ENCODE measurements at places on chromosomes 11 and 22. TPM values are rescaled to one million over a fixed set of nuclear protein-coding genes. Genes with fewer than 3 reads are reported as not detected.
A peak's percentile ranks its signal among the peaks of the same experiment; 100 is the strongest.

OPCML gene
- total RNA-seq, result not detected

MMP7 gene
- total RNA-seq, result not detected

CEND1 gene
- total RNA-seq, result not detected

OR4A16 gene
- total RNA-seq, result not detected

FXYD2 gene
- not detected for total RNA-seq

GRCh38 chr11:17839450-17839849 is 104.9 kb downstream of the KCNC1 start:
- H3K4me1 ChIP-seq, result peaks cover 9% of the 10 kb centered on the region
- no peaks in the 10 kb centered on the region for H3K36me3 ChIP-seq
- DNase-seq, result no peak
- no peak overlapping the region for H3K4me3 ChIP-seq
- H3K27ac ChIP-seq, result no peak overlapping the region

DNA sequence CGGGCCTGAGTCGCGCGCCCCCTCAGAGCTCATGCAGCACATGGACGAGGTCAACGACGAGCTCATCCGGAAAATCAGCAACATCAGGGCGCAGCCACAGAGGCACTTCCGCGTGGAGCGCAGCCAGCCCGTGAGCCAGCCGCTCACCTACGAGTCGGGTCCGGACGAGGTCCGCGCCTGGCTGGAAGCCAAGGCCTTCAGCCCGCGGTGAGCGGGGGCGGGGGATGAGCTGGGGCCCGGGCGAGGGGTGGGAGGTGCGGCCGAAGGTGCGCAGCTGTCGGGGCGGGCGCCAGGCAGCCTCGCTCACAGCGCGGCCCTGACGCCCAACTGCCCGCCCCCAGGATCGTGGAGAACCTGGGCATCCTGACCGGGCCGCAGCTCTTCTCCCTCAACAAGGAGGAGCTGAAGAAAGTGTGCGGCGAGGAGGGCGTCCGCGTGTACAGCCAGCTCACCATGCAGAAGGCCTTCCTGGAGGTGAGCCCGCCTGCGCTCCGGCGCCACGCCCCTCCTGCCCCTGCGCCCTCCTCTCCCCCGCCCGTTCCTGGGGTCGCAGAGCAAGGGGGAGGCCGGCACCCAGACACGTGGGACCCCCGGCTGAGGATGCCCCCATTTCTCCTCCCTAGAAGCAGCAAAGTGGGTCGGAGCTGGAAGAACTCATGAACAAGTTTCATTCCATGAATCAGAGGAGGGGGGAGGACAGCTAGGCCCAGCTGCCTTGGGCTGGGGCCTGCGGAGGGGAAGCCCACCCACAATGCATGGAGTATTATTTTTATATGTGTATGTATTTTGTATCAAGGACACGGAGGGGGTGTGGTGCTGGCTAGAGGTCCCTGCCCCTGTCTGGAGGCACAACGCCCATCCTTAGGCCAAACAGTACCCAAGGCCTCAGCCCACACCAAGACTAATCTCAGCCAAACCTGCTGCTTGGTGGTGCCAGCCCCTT is 20.5 kb downstream of the EPS8L2 start:
- H3K4me3 ChIP-seq, result peak overlapping the region; percentile 50
- H3K27me3 ChIP-seq, result no peaks in the 10 kb centered on the region
- DNase-seq, result peak; percentile 90
- peak overlapping the region; percentile 43 for H3K27ac ChIP-seq
- H3K36me3 ChIP-seq, result peaks cover 39% of the 10 kb centered on the region

GRCh38 chr11:113994077-113994954 is 19.4 kb downstream of the HTR3A start:
- no peaks in the 10 kb centered on the region for H3K36me3 ChIP-seq
- peak; percentile 36 for DNase-seq
- H3K4me3 ChIP-seq, result no peak overlapping the region
- no peak overlapping the region for H3K27ac ChIP-seq
- peaks cover 74% of the 10 kb centered on the region for H3K27me3 ChIP-seq
- no peaks in the 10 kb centered on the region for H3K4me1 ChIP-seq

DNA sequence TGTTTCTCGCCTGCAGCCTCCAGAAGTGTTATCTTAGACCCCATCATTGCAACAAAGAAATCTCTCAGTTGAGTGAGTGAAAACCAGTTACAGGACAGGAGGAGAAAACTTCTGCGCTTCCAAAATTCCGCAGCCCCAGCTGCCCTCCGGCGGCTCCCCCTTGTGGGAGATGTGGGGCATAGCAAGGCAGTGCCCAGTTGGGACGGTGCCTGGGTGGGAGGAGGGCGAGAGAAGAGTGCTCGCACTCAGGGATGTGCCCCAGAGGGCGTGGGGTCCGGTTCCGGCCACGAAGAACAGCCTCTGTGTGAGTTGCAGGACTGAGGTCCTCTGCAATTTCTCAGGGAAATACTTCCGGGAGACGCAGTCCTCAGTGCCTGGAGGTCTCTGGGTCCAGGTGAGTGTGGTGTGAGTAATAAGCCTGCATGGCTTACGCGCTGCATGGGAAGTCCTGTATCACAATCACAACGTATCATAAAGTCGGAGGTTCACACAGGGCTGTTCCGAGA is 87.0 kb upstream of the BLID start:
- H3K27ac ChIP-seq, result no peak overlapping the region
- H3K36me3 ChIP-seq, result peaks cover 21% of the 10 kb centered on the region
- H3K27me3 ChIP-seq, result no peaks in the 10 kb centered on the region
- DNase-seq, result peak; percentile 81
- peak overlapping the region; percentile 43 for H3K4me3 ChIP-seq

DNA sequence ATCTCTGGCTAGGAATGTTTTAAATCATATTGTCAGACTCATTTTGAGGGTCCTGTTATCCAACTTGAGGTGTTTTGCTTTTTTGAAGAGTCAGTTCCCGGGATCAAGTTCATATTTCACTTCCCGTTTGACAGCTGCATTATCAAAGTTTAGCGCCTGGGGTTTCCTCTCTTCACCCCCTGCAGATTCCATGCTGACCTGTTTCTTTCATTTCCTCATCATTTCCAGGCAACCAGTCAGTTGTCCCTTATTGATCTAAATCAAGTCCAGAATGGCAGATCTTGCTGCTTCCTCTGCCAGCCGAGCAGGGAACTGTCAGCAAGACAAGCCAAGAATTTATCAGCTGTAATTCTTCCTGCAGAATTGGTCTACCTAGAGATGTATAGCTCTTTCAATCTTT is 197.6 kb upstream of the SYN3 start:
- H3K27me3 ChIP-seq, result no peaks in the 10 kb centered on the region
- H3K4me3 ChIP-seq, result no peak overlapping the region
- no peak for DNase-seq
- no peaks in the 10 kb centered on the region for H3K4me1 ChIP-seq
- no peaks in the 10 kb centered on the region for H3K36me3 ChIP-seq
- H3K27ac ChIP-seq, result no peak overlapping the region

GRCh38 chr11:59281177-59281576 is 68.5 kb upstream of the MPEG1 start:
- no peak overlapping the region for H3K4me3 ChIP-seq
- no peaks in the 10 kb centered on the region for H3K36me3 ChIP-seq
- no peak for DNase-seq
- H3K27me3 ChIP-seq, result peaks cover 16% of the 10 kb centered on the region

DNA sequence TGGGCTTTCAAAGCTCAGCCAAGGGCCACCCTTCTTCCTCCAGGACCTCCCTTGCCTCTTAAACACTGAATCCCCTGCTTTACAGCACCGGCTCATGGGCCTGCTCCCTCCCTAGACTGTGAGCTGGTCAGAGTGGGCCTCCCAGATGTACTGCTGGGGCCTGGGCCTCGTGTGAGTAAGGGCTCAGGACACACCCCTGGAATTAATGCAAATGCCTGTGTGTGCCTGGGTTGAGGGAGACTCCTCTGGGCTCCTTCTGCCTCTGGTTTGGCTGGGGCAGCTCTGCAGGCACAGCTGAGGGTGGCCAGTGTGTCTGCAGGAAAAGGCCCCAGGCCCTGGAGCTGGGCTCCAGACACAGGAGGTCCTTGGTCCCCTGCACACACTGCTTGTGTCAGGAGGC is 24.2 kb downstream of the ALX4 start:
- peaks cover 10% of the 10 kb centered on the region for H3K4me1 ChIP-seq
- no peak overlapping the region for H3K4me3 ChIP-seq
- DNase-seq, result no peak
- H3K27ac ChIP-seq, result no peak overlapping the region

- peaks cover 48% of the 10 kb centered on the region for H3K27me3 ChIP-seq
- H3K27ac ChIP-seq, result no peak overlapping the region
- no peak overlapping the region for H3K4me3 ChIP-seq
- H3K36me3 ChIP-seq, result no peaks in the 10 kb centered on the region
- no peak for DNase-seq
Measured at GRCh38 chr11:64605244-64605560, 14.2 kb downstream of the SLC22A12 start.

DNA sequence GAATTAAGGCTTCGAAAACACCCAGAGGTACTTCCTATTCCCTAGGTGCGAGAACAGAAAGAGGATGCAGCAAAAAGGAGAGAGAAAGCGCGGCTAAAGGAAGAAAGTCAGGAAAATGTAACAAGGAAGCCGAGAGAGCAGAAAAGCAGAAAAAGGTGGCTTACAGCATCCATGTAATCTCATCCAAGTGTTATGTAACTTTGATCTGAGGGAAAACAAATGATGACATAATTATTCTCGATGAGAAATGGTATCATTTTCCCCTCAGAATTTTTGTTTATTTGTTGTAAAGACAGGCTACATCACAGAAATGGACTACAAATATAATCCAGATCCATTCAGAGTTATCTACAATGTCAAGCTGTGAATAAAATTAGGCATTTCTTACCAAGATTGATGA is 69.1 kb upstream of the APOA1 start:
- peaks cover 16% of the 10 kb centered on the region for H3K4me1 ChIP-seq
- no peak for DNase-seq
- H3K27ac ChIP-seq, result no peak overlapping the region
- H3K4me3 ChIP-seq, result no peak overlapping the region
- H3K36me3 ChIP-seq, result peaks cover 10% of the 10 kb centered on the region
- H3K27me3 ChIP-seq, result no peaks in the 10 kb centered on the region

Measured in MCF 10A (cell line).